ENCODE measurements at places on chromosomes 6 and 20. TPM values are rescaled to one million over a fixed set of nuclear protein-coding genes. Genes with fewer than 3 reads are reported as not detected.

- H3K27me3 ChIP-seq = peaks cover 73% of the 10 kb centered on the region
- H3K27ac ChIP-seq = no peak overlapping the region
- no peak for DNase-seq
- H3K36me3 ChIP-seq = no peaks in the 10 kb centered on the region
- peak overlapping the region; percentile 86 for H3K4me3 ChIP-seq
- H3K4me1 ChIP-seq = peaks cover 11% of the 10 kb centered on the region
Measured at GRCh38 chr6:7542874-7543624, 1.6 kb downstream of the DSP start.

DNA sequence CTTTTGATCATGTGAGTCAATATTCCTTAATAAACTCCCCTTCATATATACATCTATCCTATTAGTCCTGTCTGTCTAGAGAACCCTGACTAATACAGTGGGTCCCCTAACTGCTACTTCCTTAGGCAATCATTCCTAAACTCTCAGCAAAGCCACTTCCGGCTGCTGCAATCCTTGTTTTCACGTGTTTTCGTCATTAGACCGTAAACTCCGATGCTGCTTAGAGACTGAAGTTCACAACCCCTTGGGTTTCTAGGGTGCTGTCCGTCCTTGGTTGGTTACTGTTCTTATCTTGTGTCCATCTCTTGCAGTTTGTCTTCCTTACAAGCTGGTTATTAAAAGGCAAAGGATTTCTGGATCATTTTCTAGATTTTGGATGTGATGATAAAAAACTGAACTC is 106.4 kb downstream of the GMPR start:
- peaks cover 9% of the 10 kb centered on the region for H3K4me1 ChIP-seq
- no peaks in the 10 kb centered on the region for H3K27me3 ChIP-seq
- H3K36me3 ChIP-seq = peaks cover 3% of the 10 kb centered on the region
- no peak overlapping the region for H3K4me3 ChIP-seq

GRCh38 chr6:7058250-7058923 is 49.4 kb upstream of the RREB1 start:
- H3K4me3 ChIP-seq = no peak overlapping the region
- no peaks in the 10 kb centered on the region for H3K36me3 ChIP-seq
- peaks cover 53% of the 10 kb centered on the region for H3K27me3 ChIP-seq
- no peak overlapping the region for H3K27ac ChIP-seq
- DNase-seq = peak; percentile 58

ABHD16B gene
- not detected for total RNA-seq

NHSL1 gene
- 0.26 TPM for total RNA-seq

SSR1 gene
- 157 TPM for total RNA-seq

SYNGAP1 gene
- 44.6 TPM for total RNA-seq

DNA sequence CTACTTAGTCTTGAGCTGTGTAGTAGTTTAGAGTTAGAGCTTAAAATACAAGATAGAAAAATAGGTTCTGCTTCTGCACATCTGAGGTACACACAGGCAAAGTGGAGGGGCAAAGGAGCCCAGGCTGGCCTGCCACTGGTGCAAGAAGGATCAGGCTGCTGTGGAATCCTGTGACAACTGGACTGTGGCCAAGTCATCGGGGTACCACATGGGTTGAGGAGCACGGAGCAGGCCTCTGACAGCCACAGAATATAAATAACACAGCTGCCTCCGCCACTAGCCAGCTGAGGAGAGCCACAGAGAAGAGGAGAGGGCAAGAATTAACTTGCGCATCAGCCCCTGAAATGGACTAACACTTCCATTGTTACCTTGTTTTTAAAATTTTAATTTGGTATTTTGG is 206.0 kb upstream of the MARCKS start:
- H3K4me3 ChIP-seq = no peak overlapping the region
- no peaks in the 10 kb centered on the region for H3K36me3 ChIP-seq
- H3K27ac ChIP-seq = no peak overlapping the region
- no peaks in the 10 kb centered on the region for H3K4me1 ChIP-seq
- no peak for DNase-seq
